Pulmonary artery endothelial cell (primary cell): ENCODE measurements at places on chromosomes 12 and 14. TPM values are rescaled to one million over a fixed set of nuclear protein-coding genes. Genes with fewer than 3 reads are reported as not detected.

KRT73 gene
- total RNA-seq, result not detected in 2 replicates

RPGRIP1 gene
- total RNA-seq, result not detected in 2 replicates

OTOGL gene
- total RNA-seq, result 0.63 and 5.3 TPM in 2 replicates

ADAMTS20 gene
- not detected in 2 replicates for total RNA-seq

KLRD1 gene
- 0.20 and 0.32 TPM in 2 replicates for total RNA-seq

DNA sequence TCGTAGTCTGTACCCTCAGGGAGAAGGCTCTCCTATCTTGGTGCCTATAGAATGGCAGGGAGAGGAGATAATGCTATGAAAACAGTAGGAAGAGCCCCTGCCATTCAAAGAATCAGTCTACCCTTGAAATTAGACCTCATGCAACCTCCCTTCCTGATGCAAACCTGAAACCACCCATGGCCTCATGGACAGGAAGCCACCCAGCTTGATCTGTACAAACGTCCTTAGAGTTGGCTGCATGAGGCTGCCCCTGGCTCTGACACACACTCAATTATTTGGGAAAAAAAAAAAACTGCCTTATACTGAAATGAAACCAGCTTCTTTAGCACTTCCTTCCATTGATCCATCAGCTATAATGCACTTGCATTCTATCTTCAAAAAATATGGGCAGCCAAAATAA, 116.6 kb upstream of the BCL2L14 start:
- no peak for DNase-seq

- peak; percentile 35 for DNase-seq
These were observed 136.3 kb downstream of the ITPR2 start for GRCh38 chr12:26696613-26697092.

GRCh38 chr14:70807898-70808415, 1.4 kb downstream of the MAP3K9 start:
- DNase-seq, result no peak

GRCh38 chr12:69932676-69933552, 107.9 kb downstream of the MYRFL start:
- no peak for DNase-seq

DNA sequence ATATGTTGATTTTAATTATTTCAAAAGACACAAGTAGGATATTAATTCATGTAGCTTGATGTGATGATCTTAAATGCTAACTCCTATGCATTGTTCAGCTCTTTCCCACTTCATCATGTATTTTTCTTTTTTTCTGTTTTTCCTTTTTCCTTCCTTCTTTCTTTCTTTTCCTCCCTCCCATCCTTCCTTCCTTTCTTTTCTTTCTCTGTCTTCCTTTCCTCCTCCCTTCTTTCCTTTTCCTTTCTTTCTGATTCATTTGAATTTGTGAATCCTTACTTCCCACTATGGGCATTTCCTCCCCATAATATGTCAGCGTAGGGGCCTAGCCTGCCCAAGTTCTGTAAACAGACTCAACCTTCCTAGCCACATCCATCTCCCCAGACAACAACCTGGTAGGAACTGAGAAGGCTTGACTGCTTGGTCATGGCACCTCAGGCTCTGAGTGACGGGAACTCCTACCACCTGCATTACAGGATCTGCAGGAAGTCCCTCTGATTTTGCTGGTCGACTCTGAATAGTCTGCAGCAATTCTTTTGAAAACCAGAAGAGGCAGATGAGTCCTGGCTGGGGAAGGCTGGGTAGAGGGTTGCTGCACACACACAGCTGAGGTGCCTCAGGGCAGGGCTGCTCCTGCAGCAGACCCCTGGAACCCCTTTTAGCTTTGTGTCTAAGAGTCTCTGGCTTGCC, 33.4 kb upstream of the BHLHE41 start:
- no peak for DNase-seq

- no peak for DNase-seq
These were observed 111.6 kb downstream of the GCH1 start for GRCh38 chr14:54791001-54791400.

GRCh38 chr12:119827760-119828159, 49.4 kb downstream of the CIT start:
- DNase-seq, result no peak

GRCh38 chr12:16475521-16475920, 128.1 kb downstream of the MGST1 start:
- no peak for DNase-seq
